ENCODE measurements at places on chromosomes 13 and 19.

DNA sequence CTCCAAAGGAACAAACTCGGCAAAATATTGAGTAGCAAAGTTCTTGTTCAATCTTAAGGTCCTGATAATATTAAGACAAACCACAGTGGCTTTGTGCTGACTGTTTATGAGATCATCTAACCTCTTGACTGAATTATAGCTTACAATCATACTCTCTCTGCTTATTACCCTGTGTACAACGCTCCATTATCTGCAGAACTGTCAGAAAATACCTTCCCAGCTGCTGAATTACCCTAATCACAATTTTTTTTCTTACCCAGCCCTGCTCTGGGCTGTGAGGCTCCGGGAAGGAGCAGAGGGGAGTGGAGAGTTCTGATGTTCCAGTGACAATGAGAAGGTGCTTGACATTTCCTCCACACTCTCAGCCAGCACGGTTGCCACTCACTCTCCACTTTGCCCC, 64.8 kb downstream of the DCT start:
- no peaks in the 10 kb centered on the region for H3K27me3 ChIP-seq
- H3K4me3 ChIP-seq = no peak overlapping the region
- peaks cover 2% of the 10 kb centered on the region for H3K4me1 ChIP-seq
- no peak for DNase-seq
- H3K36me3 ChIP-seq = no peaks in the 10 kb centered on the region

GRCh38 chr13:25329706-25330105, 28.3 kb downstream of the NUP58 start:
- H3K4me3 ChIP-seq = no peak overlapping the region
- no peaks in the 10 kb centered on the region for H3K4me1 ChIP-seq
- no peak overlapping the region for H3K27ac ChIP-seq
- no peak for DNase-seq
- peaks cover 85% of the 10 kb centered on the region for H3K36me3 ChIP-seq

- no peaks in the 10 kb centered on the region for H3K27me3 ChIP-seq
- H3K4me1 ChIP-seq = peaks cover 28% of the 10 kb centered on the region
- H3K4me3 ChIP-seq = no peak overlapping the region
- DNase-seq = no peak
- peak overlapping the region; percentile 20 for H3K27ac ChIP-seq
Measured at GRCh38 chr19:12478234-12478941, 6.2 kb downstream of the ZNF709 start.

DNA sequence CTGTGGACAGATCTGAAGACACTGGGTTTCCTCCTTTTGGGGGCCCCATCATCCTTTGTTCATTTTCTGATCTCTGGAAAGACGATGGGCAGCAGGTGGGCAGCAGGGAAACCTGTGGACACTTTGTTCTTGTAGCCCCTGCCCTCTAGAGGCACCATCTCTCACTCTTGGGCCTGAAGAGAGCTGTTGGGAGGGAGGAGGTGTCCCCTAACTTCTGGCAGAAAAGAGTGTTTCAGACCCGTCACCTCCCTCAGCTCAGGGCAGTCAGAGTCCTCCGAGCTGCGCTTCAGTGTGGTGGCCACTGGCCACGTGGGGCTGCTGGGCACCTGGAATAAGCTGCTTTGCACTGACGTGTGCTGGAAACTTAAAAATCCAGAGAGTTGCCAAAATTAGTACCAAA, 26.9 kb upstream of the RNF17 start:
- no peaks in the 10 kb centered on the region for H3K36me3 ChIP-seq
- no peaks in the 10 kb centered on the region for H3K4me1 ChIP-seq
- H3K4me3 ChIP-seq = no peak overlapping the region

GRCh38 chr19:34711890-34712289, 22.2 kb upstream of the ZNF181 start:
- H3K4me3 ChIP-seq = no peak overlapping the region
- H3K4me1 ChIP-seq = no peaks in the 10 kb centered on the region
- DNase-seq = no peak
- H3K27ac ChIP-seq = no peak overlapping the region
- peaks cover 13% of the 10 kb centered on the region for H3K27me3 ChIP-seq
- no peaks in the 10 kb centered on the region for H3K36me3 ChIP-seq

GRCh38 chr13:23504180-23504579, 66.0 kb upstream of the TNFRSF19 start:
- no peaks in the 10 kb centered on the region for H3K36me3 ChIP-seq
- H3K27me3 ChIP-seq = no peaks in the 10 kb centered on the region
- no peak for DNase-seq
- no peaks in the 10 kb centered on the region for H3K4me1 ChIP-seq
- H3K4me3 ChIP-seq = no peak overlapping the region

DNA sequence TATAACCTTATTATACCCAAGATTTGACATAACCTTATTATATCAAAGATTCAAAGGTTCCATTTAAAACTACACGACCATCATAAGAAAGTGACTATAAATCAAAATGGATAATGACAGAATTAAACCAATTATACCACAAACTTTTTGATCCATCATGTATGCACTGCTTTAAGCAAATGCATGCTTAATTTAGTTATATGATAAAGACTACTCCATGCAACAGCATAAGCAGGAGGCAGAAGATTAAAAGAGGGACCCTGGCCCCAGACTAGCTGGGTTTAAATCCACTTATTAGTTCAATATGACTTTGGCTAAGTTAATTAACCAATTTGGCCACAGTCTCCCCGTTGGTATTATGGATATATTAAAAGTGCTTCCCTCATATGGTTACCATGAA, 11.4 kb downstream of the EFNB2 start:
- H3K4me1 ChIP-seq = no peaks in the 10 kb centered on the region
- no peak overlapping the region for H3K27ac ChIP-seq
- peaks cover 17% of the 10 kb centered on the region for H3K27me3 ChIP-seq

DNA sequence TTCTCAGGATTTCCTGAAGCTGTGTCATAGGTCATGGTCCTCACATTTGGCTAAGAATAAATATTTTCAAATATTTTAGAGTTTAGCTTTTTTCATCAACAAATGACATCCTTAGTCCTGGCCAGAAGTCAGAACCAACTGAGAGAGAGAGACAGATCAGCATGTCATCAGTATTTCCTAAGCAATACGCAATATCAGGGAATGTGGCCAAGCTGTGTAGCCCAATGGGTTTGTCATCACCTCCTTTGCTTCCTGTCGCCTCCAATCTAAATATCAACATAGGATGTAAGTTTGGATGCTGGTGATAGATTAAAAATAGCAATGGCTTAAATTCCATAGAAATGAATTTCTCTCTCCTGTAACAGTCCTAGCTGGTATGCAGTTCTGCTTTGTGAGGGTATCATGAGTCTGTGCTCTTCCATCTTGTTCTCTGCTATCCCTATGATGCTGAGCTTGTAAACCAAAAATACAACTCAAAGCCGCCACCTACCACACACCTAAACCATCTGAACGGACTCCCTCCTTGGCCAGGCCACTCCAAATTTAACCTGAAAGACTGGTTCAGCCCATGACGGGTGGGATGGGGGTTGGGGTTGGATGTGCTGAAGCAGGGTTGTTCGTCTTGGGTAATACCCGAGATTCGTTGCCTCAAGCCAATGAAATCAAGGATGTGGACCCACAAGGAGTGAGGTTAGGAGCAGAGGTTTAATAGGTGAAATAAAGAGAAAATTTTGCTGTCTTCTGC, 10.0 kb upstream of the IGSF23 start:
- DNase-seq = no peak
- H3K27ac ChIP-seq = no peak overlapping the region
- no peak overlapping the region for H3K4me3 ChIP-seq
- no peaks in the 10 kb centered on the region for H3K36me3 ChIP-seq

GRCh38 chr13:51146667-51147066, 35.6 kb upstream of the C13orf42 start:
- no peaks in the 10 kb centered on the region for H3K27me3 ChIP-seq
- DNase-seq = no peak
- H3K4me1 ChIP-seq = no peaks in the 10 kb centered on the region

DNA sequence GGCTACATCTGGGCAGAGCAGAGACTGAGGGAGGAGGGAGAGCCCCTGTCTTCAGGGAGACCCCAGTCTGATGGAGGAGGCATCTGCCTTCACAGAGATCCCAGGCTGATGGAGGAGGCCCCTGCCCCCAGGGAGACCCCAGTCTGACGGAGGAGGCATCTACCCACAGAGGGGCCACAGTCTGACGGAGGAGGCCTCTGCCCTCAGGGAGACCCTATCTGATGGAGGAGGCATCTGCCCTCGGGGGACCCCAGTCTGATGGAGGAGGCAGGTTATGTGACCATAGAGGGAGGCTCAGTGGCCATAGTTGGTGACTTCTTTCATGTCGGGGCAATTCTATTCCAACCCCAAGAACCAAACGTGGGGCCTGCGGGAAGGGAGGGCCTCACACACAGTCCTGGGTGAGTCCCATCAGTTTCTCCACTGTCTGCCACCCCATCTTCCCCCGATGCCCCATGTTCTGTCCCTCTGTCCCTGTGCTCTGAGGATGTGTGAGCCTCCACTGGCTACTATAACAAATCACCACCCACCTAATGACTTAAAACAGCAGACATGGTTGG, 14.3 kb downstream of the MISP start:
- no peak overlapping the region for H3K27ac ChIP-seq
- H3K4me1 ChIP-seq = no peaks in the 10 kb centered on the region
- H3K27me3 ChIP-seq = peaks cover 3% of the 10 kb centered on the region
- no peak overlapping the region for H3K4me3 ChIP-seq
- DNase-seq = no peak
- no peaks in the 10 kb centered on the region for H3K36me3 ChIP-seq

GRCh38 chr19:6744381-6745301, 5.2 kb downstream of the TRIP10 start:
- no peak overlapping the region for H3K27ac ChIP-seq
- no peaks in the 10 kb centered on the region for H3K27me3 ChIP-seq
- DNase-seq = no peak
- peaks cover 36% of the 10 kb centered on the region for H3K36me3 ChIP-seq
- no peak overlapping the region for H3K4me3 ChIP-seq
- peaks cover 18% of the 10 kb centered on the region for H3K4me1 ChIP-seq

GRCh38 chr19:49896863-49897621, at the start of gene IL4I1:
IL4I1 (minus strand) TSS chr19:49896887; CDS start chr19:49896160, 727 bp downstream.
- no peaks in the 10 kb centered on the region for H3K27me3 ChIP-seq
- peak; percentile 42 for DNase-seq
- peaks cover 46% of the 10 kb centered on the region for H3K4me1 ChIP-seq
- H3K27ac ChIP-seq = peak within 1 kb of the TSS; percentile 99
- H3K4me3 ChIP-seq = peak within 1 kb of the TSS; percentile 48
- H3K36me3 ChIP-seq = no peaks in the 10 kb centered on the region

Measured in CD4-positive, alpha-beta T cell (primary cell).